ENCODE measurements at places on chromosomes 11 and 22.

DNA sequence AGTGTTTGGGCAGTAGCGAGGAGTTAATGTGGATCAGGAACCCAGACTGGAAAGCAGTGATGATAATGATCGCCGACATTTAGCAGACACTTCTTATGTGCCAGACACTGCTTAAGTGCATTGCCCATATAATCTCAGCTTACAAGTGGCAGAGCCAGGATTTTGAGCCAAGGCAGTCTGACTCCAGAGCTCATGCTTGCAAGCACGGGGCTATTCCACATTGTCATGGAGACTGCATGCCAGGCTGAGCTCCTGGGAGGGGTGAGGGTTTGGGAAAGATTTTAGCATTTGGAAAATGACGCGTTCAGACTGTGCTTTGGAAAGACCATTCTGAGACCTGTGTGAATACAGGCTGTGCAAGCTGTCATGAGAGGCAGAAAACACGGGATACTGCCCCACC is 302.7 kb downstream of the DDX10 start:
- no peak for DNase-seq

DNA sequence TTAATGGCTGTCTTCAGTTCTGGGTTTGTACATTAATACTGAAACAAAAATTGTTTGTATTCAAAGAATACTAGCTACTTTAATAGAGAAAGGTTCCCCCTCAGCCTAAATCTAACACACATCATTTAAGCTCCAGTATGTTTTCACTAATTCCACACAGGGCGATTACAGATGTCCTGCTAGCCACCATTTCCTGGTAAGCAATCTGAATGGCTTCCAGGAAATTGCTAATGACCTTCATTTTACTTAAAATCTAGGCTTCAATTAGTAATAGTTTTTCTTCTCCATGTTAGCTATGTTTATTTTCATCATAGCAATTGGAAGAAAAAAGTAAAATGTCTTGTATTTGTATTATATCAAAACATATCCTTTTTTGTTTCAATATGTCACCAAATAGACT is 132.8 kb downstream of the SOX6 start:
- DNase-seq = no peak

GRCh38 chr11:10314199-10315072 is 9.6 kb downstream of the ADM start:
- no peak for DNase-seq

DNA sequence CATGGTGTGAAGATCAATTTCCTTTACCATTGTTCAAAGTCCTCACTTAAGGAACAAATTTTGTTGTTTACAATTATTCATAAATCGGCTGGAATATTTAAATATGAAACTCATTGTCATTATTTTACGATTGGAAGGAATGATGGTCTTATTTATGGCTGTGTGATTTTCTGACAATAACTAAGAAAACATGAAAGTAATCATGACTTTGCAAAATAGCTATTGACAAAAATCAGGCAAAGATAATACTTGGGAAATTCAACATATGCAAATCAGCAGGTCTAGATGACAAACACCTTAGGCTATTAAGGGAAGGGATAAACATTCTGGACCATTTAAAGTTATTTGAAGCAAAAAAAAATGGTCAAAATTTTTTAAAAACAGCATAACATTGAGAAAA is 654.8 kb upstream of the CNTN5 start:
- no peak for DNase-seq

- no peak for DNase-seq
Observed at GRCh38 chr11:85809863-85810262, 1.1 kb downstream of the SYTL2 start.

- no peak for DNase-seq
Observed at GRCh38 chr11:118608360-118609227, 1.2 kb downstream of the PHLDB1 start.

- no peak for DNase-seq
Observed at GRCh38 chr11:65323813-65324212, 9.1 kb downstream of the CDC42EP2 start.

DNA sequence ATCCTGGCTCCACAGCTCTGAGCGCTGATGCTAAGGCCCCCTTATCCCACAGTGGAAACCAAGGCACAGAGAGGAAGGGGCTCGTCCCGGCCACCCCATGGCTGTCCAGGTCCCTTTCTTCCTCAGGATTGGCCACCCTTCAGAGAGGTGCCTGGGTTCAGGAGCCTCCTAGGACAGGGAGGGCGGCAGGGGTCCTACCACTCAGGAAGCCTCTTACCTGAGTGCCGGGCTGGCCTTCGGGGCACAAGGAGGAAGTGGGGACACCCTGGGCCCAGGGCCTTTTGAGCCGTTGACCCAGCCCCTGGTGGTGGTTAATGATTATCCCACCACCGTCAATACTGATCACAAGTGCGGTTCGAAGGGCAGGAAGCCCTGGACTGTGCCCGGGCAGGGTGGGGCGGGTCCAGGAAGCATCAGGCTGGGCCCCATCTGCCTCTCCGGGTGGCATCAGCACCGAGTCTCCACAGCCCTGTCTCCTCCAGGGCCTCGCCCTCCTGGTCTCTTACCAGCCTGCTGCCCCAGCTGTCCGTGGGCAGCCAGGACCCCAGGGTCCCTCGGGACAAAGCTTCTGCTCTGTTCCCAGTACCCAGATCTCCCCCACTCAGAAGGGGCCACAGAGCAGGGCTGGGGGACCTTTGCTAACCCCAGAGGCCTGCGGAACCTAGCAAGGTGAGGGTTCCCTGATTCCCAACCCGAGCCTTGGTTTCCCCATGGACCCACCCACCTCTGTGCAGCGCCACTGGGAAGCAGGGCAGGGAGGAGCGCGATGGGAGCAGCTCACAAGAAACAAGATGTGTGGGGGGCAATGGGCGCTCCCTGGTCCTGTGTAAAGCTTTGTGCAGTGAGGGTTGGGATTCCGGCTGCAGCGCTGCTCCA is 15.0 kb upstream of the EHD1 start:
- DNase-seq = no peak

GRCh38 chr22:31451709-31452571 is 37.7 kb downstream of the EIF4ENIF1 start:
- DNase-seq = peak; percentile 2

- DNase-seq = no peak
Observed at GRCh38 chr11:57374966-57375365, 6.0 kb downstream of the PRG3 start.

DNA sequence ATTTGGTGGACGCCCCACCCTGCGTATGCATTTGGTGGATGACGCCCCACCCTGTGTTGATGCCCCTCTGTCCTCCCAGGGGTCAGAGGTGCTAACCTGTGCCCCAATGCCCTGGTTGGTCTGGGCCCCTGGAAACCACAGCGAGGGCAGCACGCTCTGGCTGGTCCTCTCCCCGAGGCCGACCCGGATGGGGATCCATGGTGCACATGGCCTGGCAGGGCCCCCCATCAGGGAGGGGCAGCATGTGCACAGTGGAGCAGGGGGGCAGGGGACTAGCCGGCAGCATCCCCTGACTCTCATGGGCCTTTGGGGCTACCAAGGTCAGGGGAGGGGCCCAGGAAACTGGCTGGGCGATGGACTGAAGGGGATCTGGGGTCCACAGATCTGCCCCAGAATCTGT is 7.6 kb upstream of the MUC5AC start:
- no peak for DNase-seq

- peak; percentile 40 for DNase-seq
Observed at GRCh38 chr11:22792497-22792896, 37.1 kb downstream of the SVIP start.

- no peak for DNase-seq
Observed at GRCh38 chr22:19169002-19169946, 9.3 kb downstream of the SLC25A1 start.

GRCh38 chr11:115845872-115846271 is 341.7 kb upstream of the CADM1 start:
- no peak for DNase-seq

DNA sequence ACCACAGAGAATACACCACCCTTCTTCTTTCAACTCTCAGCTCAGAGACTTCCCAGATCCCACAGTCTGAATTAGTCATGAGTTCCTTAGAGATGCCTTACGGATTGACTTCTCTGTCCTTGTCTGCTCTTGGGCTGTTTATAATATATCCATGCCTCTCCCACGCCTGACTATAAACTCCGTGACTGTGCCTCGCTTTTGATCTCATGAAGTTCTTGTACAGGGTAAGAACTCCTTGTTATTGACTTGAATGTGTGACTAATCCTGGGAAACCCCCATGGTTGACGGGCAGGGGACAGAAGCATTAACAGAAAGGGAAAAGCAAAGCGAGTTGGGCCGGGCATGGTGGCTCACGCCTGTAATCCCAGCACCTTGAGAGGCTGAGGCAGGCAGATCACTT is 62.4 kb upstream of the POU2AF1 start:
- DNase-seq = no peak

DNA sequence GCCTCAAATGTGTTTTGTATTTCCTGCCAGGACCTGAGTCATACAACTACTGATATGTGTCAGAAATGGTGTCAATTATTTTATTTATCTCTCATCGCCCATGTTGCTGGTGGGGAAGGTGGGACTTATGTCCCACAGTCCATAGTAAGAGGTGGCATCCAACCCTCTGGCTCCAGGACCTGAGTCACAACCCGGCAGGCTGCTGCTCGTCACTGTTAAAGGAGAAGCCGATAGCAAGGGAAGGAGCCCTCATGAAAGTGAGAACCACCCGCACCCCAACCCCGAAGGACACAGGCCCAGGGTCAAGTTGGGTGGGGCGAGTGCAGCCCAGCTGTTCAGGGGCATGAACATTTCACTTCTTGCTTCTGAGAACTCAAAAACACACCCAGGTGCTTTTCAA is 33.1 kb upstream of the TP53I11 start:
- DNase-seq = no peak

DNA sequence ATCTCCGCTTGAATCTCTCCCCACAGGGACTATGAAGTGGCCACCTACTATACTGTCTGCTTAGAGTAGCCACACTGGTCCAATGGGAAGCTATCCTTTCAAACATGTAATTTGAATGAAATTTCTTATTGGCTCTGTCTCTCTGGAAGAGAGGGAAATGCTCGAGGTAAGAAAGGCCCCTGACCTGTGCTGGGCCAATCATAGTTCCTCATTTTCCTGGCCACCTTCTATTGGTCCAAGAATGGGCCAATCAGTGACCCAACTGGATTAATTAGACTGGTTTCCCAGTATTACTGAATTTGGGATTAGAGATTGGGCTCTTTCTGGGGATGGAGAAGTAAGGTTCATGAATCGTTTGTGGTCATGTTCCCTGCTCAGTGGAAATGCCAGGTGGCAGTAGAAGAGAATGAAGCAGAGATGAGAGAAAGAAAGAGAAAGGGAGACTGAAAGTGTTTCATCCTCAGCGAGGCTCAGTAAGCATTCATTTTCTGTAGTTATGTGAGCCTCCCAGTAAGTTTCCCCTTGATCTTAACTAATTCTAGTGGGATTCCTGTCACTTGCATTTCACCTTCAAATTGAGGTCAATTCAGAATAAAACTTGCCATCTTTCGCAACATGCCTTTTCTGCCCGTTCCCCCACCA is 8.4 kb upstream of the MMP20 start:
- no peak for DNase-seq

Data from COR-L47 (cell line).